ENCODE measurements at places on chromosomes 16 and 17.
A peak's percentile ranks its signal among the peaks of the same experiment; 100 is the strongest.

- no peak for DNase-seq
Observed at GRCh38 chr17:59299400-59300092, 31.9 kb upstream of the YPEL2 start.

- DNase-seq = no peak
Observed at GRCh38 chr17:18267927-18268711, 7.7 kb downstream of the MIEF2 start.

DNA sequence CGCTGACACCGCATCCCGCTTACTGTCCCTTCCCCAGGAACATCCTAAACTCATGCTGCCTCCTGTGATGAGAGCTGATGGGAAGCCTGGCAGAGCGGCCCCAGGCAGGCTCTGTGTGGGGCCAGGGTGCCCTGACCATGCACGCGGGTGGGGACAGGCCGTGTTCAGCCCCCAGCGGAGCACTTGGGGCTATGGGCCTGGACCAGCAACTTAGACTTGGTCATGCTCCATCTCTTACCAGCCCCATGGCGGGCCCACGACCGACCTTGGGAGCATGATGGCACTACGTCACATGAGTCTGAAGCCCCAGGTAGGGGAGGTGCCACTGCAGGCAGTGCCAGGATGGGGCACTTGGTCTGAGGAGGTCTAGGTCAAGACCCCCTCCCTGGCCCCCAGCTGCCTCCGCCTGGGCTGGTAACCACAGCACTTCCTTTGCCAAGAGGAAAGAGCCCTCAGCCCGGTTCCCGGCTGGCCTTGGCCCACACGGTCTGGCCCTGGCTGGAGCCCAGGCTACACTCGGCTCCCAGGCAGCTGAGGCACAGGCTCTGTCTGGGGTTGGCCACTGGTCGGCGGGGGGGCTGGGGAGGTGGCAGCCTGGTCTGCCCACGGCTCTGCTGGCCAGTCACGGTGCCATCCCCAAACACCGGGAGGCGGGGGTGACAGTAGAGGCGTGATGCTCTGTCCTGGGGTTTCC is 25.7 kb downstream of the BAHCC1 start:
- peak; percentile 62 for DNase-seq

- DNase-seq = no peak
Observed at GRCh38 chr16:24976061-24976779, 38.9 kb downstream of the ARHGAP17 start.

DNA sequence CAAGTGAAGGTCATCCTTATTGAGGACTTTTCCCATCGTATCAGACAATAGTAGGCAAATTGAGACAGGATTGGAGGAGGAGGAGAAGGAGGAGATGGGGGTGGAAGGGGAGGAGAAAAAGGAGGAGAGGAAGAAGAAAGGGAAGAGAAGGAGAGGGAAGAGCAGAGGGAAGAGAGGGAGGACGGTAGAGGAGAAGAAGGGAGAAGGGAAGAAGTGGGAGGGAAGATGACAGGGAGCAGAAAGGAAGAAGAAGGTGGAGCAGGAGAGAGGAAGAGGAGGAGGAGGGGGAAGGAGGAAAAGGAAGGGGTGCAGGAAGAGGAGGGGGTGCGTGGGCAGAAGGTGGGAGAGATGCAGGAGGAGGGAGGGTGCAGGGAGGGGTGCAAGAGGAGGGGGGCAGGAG is 26.0 kb downstream of the ABCC6 start:
- DNase-seq = no peak

DNA sequence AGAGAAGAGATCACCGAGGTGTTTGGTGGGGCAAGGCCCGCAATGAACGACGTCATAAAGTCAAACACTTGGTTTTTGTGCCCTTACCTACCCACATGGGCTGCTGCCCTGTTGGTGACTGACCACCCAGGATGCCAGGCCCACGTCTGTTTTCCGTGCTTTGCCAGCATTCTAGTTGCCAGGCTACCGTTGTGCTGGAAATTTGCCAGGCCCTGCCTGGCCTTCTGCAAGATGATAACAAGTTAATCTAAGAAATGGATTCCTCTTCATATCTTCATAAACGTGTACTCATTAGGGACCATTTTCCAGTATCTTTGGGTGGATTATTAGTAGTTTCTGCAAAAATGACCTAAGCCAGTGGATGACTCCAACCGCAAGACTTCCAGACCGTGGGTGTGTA is 35.4 kb downstream of the SLC6A4 start:
- DNase-seq = no peak

DNA sequence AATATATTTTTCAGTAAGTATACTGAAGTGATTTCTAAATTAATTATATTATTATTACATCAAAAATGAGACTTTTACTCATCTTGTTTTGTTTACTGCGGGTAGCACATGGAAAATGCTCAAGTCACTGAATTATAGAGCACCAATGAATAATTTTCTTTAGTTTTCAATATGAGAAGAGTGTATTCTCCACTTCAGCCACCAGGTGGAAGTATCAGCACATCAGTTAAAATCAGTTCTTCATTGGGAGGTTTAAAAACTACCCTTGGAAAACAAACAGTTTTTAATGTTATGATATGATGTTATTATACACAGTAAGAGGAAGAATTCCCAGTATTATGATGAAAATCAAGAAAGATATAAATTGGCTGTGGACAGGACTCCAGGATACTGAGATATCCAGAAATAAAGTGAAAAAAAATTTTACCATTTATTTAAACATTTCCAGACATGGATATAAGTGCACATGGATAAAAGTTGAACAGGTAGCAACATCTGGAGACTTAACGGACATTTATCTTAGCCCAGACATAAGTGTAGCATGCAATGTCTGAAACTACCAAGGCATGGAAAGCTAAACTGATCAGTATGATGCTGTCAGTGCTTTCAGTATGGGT is 467.3 kb downstream of the KCNJ2 start:
- DNase-seq = peak; percentile 17

DNA sequence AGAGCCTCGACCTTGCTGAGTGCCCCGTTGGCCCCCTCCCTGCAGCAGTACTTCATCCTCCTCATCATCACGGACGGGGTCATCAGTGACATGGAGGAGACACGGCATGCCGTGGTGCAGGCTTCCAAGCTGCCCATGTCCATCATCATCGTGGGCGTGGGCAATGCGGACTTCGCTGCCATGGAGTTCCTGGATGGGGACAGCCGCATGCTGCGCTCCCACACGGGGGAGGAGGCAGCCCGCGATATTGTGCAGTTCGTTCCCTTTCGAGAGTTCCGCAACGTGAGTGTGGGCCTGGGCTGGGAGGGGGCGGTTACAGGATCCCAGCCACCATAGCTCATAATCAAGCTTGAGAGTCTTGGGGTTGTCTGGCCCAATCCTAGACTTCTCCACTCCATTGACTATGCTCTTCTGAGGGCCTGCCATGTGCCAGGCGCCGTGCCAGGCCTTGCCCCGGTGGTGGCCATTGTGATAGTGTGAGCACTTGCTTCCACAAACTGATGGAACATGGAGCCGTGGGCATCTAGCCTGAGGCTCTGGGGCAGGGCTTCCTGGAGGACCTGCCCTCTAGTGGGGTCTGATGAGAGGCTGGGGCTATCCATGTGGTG is 39.7 kb downstream of the PSME3IP1 start:
- DNase-seq = no peak

- no peak for DNase-seq
Observed at GRCh38 chr17:8894202-8894671, 26.8 kb upstream of the PIK3R6 start.

- DNase-seq = no peak
Observed at GRCh38 chr17:12358477-12358876, 307.2 kb upstream of the MYOCD start.

DNA sequence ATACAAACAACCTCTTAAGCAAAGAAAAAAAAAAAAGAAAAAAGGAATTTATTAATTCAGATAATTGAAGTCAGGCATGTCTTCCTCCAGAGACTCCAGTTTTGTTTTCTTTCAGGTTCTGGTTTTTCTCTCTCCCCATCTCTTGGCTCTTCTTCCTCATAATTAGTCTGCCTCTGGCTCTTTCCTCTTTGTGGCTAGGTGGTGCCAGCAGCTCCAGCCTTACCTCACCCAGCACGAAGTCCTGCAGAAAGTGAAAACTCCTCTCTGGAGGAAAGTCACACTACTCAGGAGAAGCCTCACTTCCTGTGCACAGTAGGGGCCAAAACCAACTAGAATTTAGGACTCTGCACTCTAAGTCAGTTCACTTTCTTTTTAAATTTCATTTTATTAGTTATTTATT is 10.3 kb upstream of the NFAT5 start:
- no peak for DNase-seq

DNA sequence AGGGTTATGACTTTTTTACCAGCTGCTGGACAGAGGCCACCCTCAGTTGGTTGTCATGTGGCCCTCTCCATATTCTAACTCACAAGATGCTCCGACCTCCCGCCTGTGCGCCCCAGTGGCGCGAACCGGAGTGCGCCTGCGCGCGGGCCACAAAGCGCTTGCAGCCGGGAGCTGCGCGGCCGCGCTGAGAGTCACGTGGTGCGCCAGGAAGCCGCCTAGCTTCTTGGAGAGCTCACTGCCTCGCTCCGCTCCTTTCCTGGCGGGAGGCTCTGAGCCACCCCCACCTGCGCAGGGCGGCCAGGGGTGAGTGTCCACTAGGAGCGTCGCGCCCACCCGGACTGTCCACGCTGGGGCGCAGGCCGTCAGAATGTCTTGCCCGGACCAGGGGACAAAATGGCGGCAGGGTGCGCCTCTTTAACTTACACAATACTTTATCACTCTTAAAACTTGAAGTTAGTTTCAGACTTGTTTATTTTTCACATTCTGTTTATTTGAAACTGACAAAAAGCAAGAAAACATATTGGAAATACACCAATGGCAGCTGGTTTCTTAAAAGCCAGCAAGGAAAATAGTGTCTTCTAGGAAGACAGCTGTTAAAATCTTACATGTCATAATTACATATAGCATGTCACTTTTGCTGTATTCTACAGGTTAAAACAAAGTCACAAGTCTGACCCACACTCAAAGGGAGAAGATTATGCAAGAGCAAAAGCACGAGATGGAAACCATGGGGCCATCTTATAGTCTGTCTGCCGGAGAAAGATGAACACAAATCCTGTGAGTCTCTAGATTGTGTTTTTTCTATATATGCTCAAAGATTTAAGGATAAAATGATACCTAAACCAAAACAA is 357.9 kb downstream of the CNTNAP4 start:
- peak; percentile 89 for DNase-seq

GRCh38 chr16:23857881-23858269 is 22.1 kb downstream of the PRKCB start:
- DNase-seq = no peak

- peak; percentile 17 for DNase-seq
Observed at GRCh38 chr16:23874613-23875294, 39.0 kb downstream of the PRKCB start.

- DNase-seq = no peak
Observed at GRCh38 chr16:5379954-5380353, 282.4 kb upstream of the EEF2KMT start.

GRCh38 chr17:72705905-72706395 is 386.5 kb downstream of the SLC39A11 start:
- no peak for DNase-seq

- DNase-seq = peak; percentile 25
Observed at GRCh38 chr17:27217631-27218030, 76.3 kb upstream of the WSB1 start.

DNA sequence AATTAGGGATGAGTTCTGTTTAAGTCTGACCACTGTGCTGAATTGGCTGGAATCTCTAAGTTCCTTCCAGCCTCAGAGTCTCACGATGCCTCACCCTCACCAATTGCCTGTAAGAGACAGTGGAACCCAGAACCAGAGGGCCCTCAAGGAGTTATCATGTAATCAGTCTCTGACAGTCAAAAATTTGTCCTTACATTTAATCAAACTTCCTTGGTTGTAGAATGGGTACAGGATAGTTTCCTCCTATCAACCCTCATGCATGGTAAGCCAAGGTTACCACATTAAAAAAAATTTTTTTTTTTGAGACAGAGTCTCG is 83.2 kb downstream of the CDK5R1 start:
- DNase-seq = no peak

DNA sequence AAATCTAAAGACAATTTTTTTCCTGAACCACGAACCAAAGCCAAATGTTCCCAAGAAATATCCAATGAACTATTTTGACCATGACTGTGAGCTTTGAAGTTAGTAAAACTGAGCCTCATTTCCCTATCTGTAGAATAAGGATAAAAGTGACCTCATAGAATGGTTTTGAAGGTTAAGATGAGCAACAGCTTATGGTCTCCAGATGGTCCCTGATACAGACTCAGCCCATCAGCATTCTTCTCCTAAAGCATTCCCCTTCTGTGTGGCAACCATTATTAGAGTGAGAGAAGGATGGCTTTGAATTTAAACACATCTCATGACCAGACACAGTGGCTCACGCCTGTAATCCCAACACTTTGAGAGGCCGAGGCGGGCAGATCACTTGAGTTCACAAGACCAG is 70.1 kb downstream of the COPRS start:
- no peak for DNase-seq

DNA sequence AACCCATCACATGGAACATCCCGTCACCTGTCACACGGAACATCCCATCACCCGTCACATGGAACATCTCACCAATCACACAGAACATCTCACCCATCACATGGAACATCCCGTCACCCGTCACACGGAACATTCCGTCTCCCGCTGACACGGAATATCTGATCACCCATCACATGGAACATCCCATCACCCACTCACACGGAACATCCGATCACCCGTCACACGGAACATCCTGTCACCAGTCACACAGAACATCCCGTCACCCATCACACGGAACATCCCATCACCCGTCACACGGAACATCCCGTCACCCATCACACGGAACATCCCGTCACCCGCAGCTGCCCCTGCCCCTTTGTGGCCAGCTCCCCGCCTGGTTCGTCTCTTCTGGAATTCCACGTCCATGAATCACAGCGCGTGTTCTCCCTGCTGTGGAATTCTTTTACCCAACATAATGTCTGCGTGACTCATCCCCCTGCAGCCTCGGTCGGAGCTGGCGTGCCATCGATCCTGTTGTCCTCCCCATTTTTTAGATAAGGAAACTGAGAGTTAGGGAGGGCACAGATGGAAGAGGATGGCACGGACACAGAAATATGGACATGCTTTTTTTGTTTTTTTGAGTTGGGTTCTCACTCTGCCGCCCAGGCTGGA is 5.6 kb downstream of the CPNE7 start:
- DNase-seq = peak; percentile 89

- peak; percentile 39 for DNase-seq
Observed at GRCh38 chr17:75720656-75721462, at the start of gene ITGB4. TSS of gene ITGB4 (plus strand) at chr17:75721459. CDS start at chr17:75724704, 3,245 bp downstream.

DNA sequence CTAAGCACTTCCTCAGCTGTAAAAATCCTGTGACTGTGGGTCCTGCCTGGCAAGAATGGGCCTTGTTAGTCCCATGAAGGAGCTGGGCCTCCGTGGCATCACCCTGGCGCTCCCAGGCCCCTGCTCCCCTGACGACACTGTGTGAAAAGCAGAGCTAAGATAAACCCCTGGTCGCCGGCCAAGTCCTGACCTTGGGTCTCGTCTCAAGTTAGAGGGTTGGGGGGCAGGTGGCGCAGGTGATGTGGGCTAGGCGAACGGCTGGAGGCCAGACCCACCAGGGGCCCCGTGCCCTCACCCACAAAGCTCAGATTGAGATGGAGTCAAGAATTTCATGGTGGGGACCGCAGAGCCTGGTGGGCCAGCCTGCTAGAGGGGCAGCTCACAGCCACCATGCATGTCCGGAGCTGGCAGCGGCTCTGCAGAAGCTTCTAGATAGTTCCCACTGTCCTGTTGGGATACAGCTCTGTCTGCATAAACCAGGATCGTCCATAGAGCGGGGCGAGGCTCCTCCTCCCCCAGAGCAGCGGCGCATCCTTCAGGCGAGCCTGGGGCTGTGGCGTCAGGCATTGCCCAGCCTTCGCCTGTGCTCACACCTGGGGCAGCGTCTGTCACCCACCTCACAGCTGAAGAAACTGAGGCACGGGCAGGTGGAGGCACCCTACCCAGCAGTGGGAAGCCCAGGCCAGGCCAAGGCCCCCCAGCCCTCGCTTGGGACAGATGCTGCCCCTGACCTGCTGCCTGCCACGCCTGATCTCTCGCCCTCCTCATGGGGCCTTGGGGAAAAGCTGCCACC is 12.0 kb downstream of the CYBC1 start:
- DNase-seq = no peak
